Esophagus muscularis mucosa (tissue), 4 donors: ENCODE measurements at places on chromosomes 12 and 14. TPM values are rescaled to one million over a fixed set of nuclear protein-coding genes. Genes with fewer than 3 reads are reported as not detected.

GRCh38 chr12:39012870-39013269 lies 107.5 kb upstream of the CPNE8 start:
- no peak overlapping the region for H3K4me3 ChIP-seq
- H3K4me1 ChIP-seq: no peaks in the 10 kb centered on the region
- no peak overlapping the region for H3K27ac ChIP-seq

DNA sequence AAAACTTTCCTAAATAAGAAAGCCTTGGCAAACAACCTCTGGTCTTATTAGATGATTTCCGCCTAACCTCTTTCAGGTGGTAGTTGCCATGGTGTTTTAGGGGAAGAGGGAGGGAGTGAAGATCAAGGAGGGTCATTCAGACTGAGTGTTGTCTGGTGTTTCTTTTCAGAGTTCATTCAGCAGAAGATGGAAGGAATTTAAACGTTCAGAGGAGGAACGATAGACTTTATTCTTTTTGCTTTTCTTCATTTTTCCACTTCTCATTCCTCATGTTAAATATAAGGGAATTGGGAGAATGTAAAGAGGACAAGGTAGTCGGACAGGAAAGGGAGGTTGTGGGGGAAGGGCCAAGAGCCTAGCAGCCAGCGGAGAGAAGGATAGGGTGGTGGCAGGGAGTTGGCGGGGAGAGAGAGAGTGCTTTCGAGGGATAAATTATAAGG lies 17.4 kb upstream of the SALL2 start:
- no peaks in the 10 kb centered on the region for H3K36me3 ChIP-seq
- no peaks in the 10 kb centered on the region for H3K27me3 ChIP-seq
- DNase-seq: no peak
- no peak overlapping the region for H3K27ac ChIP-seq
- no peaks in the 10 kb centered on the region for H3K4me1 ChIP-seq

DNA sequence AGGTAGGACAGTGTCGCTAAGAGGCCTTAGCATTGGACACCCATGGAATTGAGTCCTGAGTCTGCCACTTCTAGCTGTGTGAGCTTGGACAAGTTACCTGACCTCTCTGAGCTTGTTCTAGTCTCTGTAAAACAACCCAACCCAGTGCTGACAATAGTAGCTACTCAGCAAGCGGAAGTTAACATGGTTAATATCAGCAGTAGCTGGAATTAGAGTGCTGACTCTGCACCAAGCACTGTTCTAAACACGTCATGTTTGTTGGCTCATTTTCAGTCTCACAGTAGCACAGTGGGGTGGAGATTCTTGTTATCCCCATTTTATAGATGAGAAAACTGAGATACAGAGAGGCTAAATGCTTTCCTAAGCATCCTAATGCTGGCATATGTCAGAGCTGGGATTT lies 47.5 kb upstream of the RIN3 start:
- H3K4me3 ChIP-seq: no peak overlapping the region
- DNase-seq: no peak
- H3K27ac ChIP-seq: no peak overlapping the region
- peaks cover 7% of the 10 kb centered on the region for H3K4me1 ChIP-seq

- no peaks in the 10 kb centered on the region for H3K36me3 ChIP-seq
- H3K4me1 ChIP-seq: no peaks in the 10 kb centered on the region
- no peaks in the 10 kb centered on the region for H3K27me3 ChIP-seq
- no peak overlapping the region for H3K27ac ChIP-seq
Measured at GRCh38 chr12:93536766-93537488, 35.5 kb upstream of the SOCS2 start.

DNA sequence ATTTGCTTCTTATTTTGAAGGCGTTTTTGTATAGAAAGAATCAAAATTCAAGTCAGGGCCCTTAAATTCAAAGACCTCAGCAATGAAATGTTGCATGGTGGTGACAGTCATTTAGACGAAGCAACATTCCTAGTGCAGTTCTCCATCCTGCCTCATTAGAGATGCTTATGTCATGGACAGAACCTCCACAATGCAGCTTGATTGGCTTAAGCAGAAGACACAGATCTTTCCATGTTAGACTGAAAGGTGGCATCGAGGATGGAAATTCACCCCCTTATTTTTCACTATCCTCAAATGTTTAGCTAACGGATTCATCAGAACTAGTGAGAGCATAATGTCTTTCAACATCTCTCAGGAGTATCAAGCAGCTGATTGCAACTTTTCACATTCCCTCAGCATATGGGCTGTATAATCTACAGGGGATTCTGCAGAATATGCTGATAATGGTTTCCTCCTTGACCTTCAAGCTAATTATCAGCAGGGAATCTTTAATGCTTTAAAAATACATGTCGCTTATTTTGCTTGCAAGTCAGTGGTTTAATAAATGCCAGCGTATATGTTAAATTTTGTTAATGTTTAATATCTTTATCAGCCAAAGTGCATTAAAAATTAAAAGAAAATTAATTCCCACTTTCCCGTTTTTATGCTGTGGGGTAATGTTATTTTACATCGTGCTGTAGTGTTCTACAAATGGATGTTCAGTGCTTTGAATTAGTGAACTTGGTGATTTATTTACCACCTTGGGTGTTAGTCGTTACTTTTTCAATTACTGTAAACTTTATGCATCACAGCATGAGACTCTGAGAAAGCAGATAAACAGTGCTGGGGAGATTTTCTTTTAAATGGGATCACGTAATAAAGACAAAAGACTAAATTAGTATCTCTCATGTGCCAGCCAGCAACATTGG lies 12.8 kb upstream of the NRDE2 start:
- H3K27ac ChIP-seq: no peak overlapping the region
- H3K36me3 ChIP-seq: no peaks in the 10 kb centered on the region
- no peak overlapping the region for H3K4me3 ChIP-seq
- H3K27me3 ChIP-seq: no peaks in the 10 kb centered on the region

DNA sequence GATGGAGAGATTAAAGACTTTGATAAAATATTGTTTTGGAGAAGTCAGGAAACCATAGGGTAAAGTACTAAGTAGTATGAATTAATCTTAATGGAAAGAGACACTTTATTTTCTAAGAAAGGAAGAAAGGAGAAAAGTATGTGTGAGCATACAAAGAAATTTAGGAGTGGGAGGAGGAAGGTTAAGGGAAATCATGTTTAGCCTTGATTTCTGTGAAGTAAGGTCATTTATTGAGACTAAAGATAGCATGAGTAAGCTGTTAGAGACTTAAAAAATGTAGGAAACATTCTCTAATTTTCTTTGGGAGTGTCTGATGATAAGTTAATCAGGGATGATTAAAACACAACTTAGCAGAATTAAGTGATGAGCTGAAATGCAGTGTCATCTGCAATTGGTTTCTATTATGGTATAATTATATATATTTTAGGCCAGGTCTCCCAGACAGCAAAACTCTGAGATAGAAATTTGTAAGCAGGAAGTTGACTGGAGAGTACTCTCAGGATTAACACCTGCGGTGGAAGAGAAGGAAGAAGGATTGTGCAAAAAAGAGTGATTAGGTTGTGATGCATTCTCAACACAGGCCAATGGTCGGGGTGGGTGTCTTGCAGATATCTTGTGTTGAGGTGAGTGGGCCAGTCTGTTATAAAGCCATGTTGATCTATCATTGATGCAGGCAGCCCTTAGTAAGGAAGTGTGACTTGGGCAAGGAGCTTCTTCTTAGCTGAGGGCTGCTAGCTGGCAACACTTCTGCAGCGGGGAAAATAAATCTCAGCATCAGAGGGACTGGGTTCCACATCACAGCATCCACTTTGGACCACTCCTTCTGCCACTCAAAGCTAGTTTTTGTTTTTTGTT lies 256.2 kb downstream of the AEBP2 start:
- no peak overlapping the region for H3K27ac ChIP-seq
- H3K36me3 ChIP-seq: no peaks in the 10 kb centered on the region
- no peaks in the 10 kb centered on the region for H3K27me3 ChIP-seq
- DNase-seq: no peak
- H3K4me1 ChIP-seq: peaks cover 4% of the 10 kb centered on the region

DNA sequence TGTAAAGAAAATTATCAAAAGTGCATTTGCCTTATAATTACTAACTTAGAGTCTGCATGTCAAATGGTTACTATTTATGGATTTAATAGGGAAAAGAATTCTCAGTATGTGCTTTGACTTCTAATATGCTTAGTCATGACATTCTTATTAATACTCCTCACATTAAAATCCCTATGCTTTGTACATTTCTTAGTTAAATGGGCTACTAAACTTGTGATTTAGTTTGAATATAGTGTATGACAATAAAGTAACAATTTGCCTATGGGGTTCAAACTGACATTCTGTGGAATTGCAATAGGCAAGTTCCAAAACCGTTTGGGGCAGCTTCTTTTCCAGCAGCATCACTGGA lies 361.9 kb upstream of the TMTC1 start:
- H3K4me1 ChIP-seq: no peaks in the 10 kb centered on the region
- no peaks in the 10 kb centered on the region for H3K27me3 ChIP-seq
- DNase-seq: no peak
- no peak overlapping the region for H3K27ac ChIP-seq
- H3K36me3 ChIP-seq: no peaks in the 10 kb centered on the region

GRCh38 chr14:69460093-69460701 lies 24.3 kb upstream of the PLEKHD1 start:
- H3K36me3 ChIP-seq: peaks cover 62% of the 10 kb centered on the region
- H3K4me3 ChIP-seq: no peak overlapping the region
- no peak overlapping the region for H3K27ac ChIP-seq
- H3K27me3 ChIP-seq: no peaks in the 10 kb centered on the region

- H3K27me3 ChIP-seq: no peaks in the 10 kb centered on the region
- DNase-seq: no peak
- no peak overlapping the region for H3K4me3 ChIP-seq
- no peaks in the 10 kb centered on the region for H3K4me1 ChIP-seq
- no peaks in the 10 kb centered on the region for H3K36me3 ChIP-seq
- no peak overlapping the region for H3K27ac ChIP-seq
Measured at GRCh38 chr14:31529053-31529452, 32.2 kb upstream of the NUBPL start.

DNA sequence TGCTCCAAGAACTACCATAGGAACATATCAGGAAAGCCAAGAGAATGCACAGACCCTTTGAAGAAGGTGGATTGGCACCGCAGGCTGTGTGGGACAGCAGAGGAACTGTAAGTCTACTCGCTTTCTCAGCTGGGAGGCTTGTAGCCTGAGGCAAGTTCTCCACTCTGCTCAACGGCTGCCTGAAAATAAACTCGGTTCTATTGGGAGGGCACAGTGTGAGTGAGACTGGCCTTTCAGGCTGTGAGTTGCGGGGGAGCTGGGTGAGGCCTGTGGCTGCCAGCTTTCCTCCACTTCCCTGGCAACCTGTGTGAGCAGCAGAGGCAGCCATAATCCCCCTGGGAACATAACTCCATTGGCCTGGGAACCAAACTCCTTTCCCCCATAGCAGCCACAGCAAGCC lies 132.1 kb downstream of the ANKS1B start:
- H3K27me3 ChIP-seq: no peaks in the 10 kb centered on the region
- no peak overlapping the region for H3K4me3 ChIP-seq

DNA sequence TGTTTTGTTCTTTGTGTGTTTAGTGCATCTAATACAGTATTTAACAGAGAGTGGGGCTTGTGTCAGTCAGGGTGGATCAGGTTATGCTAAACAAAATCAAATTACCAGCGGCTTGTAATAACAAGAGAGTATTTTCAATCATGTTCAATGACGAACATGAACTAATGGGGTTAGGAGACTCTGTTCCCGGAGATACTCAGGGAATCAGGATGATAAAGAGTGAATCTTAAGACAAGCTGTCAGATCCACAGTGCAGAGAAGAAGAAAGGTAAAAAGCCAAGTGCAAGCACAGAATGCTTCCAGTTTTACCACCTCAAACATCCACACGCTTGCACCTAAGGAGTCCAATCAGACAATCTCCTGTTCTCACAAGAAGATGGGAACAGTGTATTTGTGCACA lies 1331.5 kb upstream of the TMEM132C start:
- H3K27ac ChIP-seq: no peak overlapping the region
- H3K4me3 ChIP-seq: no peak overlapping the region
- no peaks in the 10 kb centered on the region for H3K27me3 ChIP-seq
- peaks cover 16% of the 10 kb centered on the region for H3K4me1 ChIP-seq
- no peak for DNase-seq

- DNase-seq: no peak
- peaks cover 85% of the 10 kb centered on the region for H3K36me3 ChIP-seq
- H3K27me3 ChIP-seq: no peaks in the 10 kb centered on the region
- H3K4me1 ChIP-seq: no peaks in the 10 kb centered on the region
Measured at GRCh38 chr14:105257464-105257863, 9.1 kb downstream of the BTBD6 start.

- H3K4me1 ChIP-seq: no peaks in the 10 kb centered on the region
- no peak overlapping the region for H3K27ac ChIP-seq
- H3K27me3 ChIP-seq: no peaks in the 10 kb centered on the region
Measured at GRCh38 chr12:56900583-56900982, 33.6 kb downstream of the SDR9C7 start.

DNA sequence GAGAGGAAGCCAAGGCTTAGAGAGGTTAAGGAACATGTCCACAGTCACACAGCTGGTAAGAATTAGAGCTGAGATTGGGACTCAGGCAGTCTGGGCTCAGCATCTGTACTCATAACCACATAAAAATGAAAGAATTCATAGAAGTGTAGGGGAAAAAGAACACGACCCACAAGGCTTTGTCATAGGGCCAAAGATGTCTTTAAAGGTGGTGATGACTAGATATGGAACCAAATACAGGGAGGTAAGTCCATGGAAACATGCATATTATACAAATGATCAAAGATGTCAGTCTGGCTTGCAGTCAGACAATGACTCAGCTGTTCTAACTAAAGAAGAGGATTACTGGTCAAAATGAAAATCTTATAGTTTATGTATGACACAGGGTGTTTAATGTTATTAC lies 7.2 kb upstream of the SSPN start:
- no peak for DNase-seq
- H3K27me3 ChIP-seq: no peaks in the 10 kb centered on the region
- H3K27ac ChIP-seq: no peak overlapping the region

DNA sequence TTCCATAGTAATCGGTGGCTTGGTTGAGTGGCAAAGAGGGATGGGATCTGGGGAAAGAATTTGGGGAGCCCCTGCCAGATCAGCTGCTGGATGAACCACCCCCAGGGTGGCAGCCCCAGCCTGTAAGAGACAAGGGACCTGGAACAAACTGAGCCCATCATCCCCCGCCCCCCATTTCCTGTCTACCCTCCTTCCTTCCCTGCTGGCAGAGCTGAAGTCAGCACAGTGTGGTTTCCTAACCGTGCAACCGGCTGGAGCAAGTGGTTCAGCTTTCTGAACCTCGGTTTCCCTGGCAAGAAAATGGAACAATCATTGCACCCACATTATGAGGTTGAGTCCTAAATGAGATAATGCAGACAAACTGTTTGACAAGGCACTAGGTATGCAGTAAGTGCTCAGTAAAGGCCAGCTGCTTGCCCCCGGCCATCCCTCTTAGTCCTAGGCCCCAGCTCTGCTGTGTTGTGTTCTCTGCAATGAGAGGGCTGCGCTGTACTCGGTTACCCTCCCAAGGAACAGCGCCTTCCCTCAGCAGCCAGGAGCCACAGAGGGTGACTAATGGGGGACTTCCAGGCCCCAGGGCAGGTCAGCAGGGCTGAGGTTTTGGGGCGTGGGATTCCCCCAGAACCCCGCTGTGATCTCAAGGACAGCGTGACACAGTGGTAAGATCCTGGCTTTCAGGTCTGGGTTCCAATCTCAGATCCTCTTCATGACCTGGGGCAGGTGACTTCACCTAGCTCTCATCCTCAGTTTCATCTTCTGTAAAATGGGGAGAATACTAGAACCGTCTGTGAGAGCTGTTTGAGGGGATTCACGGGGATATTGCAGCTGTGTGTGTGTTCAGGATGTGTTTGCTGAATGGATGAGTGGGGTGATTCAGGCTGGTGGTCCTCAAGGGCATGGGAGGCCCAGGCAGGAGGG lies 16.5 kb downstream of the SELPLG start:
- no peaks in the 10 kb centered on the region for H3K36me3 ChIP-seq
- peaks cover 8% of the 10 kb centered on the region for H3K4me1 ChIP-seq
- DNase-seq: no peak
- H3K4me3 ChIP-seq: no peak overlapping the region
- no peaks in the 10 kb centered on the region for H3K27me3 ChIP-seq

KLRC4 gene
- not detected for total RNA-seq

ACOT6 gene
- total RNA-seq: not detected

REC8 gene
- 5.1 TPM for total RNA-seq

STAC3 gene
- 1.7 TPM for total RNA-seq

UBE3B gene
- total RNA-seq: 47.5 TPM

FOXM1 gene
- total RNA-seq: under 0.01 TPM

PAH gene
- total RNA-seq: not detected
